Activated naive CD4-positive, alpha-beta T cell (primary cell): ENCODE measurements at places on chromosomes 2 and 18.

DNA sequence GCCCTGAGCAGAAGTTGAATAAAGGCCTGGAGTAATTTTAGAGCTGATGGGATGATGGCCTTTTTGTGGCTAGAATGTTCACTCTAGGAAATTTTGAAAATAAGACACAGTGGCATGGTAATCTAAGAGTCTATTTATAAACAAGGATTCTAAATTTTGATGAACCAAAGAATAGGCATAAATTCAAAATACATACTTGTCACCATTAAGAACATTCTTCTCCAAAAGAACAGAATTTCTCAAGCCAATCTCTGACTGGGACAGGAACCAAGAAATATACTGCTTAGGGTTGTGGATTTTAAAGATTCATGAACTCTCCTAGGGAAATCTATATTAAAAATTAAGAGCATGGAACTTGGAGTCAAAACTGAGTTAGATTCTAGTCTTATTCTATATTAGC is 98.2 kb upstream of the SETBP1 start:
- DNase-seq: no peak

- DNase-seq: no peak
These were observed 345.2 kb upstream of the SLC8A1 start for GRCh38 chr2:40797120-40797519.

- no peak for DNase-seq
These were observed 510.9 kb upstream of the NRP2 start for GRCh38 chr2:205171261-205171940.

GRCh38 chr2:182667315-182667695 is 48.8 kb upstream of the DNAJC10 start:
- no peak for DNase-seq

DNA sequence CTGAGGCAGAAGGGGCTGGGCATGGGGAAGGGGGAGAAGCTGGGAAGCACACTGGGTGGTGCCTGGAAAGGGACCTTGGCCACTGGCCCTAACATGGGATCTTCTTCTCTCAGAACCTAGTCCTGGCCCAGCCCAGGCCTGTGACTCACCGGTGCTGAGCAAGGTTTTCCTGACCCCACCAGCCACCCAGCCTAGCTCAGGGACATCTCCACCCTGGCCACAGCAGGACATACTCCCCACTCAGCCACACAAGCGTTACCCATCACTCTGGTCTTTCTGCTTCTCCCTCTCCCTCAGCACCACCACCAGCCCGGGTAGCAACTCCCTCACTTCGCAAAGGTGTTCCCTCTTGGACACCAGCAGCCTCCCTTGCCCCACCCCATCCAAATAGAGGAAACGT is 22.8 kb downstream of the TNS1 start:
- DNase-seq: no peak

- no peak for DNase-seq
These were observed 43.3 kb downstream of the LONRF2 start for GRCh38 chr2:100278986-100279385.

GRCh38 chr2:207770602-207771404 is 1.1 kb upstream of the FZD5 start:
- DNase-seq: no peak

GRCh38 chr18:9665314-9665713 is 42.8 kb upstream of the RAB31 start:
- DNase-seq: no peak

DNA sequence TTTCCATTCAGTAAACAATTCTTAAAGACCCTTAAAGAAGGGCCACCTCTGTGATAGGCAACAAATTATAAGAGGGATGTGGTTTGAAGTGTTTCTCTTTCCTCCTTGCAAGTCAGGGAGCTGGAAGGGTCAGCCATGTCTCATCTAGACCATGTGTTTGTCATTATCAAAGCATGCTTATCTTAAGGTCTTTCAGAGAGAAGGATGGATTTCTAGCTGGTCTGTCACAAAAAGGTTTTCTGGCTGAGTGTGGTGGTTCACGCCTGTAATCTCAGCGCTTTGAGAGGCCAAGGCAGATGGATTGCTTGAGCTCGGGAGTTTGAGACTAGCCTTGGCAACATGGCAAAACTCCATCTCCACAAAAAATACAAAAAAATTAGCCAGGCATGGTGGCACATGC is 59.2 kb upstream of the PEX13 start:
- no peak for DNase-seq

DNA sequence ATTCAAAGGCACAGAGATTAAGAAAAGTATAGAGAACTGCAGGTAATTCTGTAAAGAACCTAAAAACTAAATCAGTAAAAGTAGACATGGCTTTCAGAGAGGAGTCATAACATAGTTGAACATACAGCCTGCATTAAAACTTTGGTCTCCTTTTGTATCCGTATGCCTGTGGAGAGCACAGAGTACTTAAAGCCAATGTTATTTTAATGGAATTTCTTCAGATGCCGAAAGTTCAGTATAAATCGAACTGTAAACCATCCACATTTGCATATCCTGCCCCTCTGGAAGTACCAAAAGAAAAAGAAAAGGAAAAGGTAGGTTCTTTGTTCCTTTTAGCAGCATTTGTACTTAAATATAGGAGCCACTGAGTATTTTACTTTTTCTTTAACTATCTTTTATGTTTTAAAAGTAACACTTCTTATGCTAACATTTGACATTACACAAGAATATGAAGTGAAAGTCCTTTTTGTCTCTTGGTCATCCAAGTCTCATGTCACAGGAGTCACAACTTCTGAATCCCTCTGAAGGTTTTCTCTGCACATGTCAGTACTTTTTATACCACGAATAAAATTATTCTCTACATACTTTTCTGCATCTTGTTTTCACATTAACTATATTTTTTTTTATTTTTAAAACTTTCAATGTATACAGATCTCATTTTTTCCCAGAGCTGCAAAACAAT is 34.9 kb upstream of the ARMC9 start:
- DNase-seq: no peak

DNA sequence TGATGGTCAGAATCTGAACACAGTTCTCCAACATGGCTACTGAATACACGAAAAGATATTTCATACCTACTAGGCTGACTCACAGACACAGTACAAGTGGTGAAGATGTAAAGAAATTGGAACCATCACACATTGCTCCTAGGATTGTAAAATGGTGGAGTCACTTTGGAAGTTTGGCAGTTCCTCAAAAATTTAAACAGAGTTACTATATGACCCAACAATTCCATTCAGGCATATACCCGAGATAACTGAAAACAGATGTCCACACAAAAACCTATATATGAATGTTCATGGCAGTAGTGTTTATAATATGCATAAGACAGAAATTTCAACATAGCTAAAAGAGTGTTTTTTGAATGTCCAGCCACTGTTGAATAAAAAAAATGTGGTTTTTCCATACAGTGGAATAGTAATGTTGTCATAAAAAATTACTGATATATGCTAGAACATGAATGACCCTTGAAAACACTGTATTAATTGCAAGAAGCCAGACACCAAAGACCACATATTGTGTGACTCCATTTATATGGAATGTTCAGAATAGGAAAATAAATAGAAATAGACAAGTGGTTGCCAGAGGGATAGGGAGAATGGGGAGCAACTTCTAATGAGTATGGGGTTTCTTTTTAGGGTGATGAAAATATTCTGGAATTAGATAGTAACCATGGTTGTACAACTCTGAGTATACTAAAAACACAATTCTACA is 10.1 kb downstream of the RMP24 start:
- no peak for DNase-seq

DNA sequence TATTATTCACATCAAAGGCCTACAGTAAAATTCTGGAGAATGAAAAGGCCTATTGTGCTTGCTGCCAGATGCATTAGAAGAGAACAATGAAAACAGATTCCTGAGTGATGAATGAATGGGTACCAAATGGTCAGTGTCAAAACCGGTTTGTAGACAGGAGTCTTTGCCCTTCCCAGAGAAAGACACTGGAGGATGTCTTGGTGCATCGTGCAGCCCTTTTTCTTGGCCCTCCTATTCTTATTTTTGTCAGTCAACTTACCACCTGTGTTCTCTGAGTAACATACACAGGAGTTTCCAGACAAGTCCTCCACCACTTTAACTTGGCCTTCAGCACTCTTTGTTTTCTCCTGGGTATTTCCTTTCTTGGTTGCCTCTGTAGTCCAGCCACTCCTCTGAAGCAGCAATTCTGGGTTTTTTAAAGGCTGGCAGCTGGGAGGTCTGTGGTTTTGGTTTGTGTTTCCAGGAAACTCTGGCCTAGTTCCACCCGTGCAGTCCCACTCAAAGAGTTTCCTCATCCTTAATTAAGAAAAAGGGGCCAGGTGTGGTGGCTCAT is 29.4 kb downstream of the PSTPIP2 start:
- DNase-seq: no peak

- no peak for DNase-seq
These were observed 32.6 kb upstream of the KCMF1 start for GRCh38 chr2:84938194-84938879.

DNA sequence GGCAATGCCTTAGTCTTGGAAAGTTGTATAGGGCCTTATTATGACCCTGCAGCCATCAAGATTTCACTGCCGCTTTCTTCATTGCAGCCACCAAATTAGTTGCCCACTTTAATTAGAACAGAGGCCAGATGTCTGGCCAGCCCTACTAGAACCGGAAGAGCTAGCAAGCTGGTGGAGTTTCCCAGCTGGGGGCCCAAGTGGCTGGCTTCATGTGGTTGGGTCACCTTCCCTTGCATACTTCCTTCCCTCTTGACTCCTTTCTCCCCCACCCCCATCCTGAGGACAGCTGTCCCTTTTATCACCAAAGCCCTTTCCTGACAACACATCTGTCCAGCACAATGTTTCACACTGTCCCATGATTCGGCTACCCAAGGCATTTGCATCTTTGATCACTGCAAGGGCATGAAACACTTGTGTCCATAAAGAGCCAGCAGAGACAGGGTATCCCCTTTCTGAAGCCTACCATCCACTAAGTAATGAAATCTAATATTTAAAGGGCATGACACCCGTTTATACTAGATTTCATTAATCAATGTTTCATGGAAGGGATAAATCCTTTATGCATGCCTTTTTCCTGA is 187.2 kb downstream of the BCL11A start:
- DNase-seq: no peak

DNA sequence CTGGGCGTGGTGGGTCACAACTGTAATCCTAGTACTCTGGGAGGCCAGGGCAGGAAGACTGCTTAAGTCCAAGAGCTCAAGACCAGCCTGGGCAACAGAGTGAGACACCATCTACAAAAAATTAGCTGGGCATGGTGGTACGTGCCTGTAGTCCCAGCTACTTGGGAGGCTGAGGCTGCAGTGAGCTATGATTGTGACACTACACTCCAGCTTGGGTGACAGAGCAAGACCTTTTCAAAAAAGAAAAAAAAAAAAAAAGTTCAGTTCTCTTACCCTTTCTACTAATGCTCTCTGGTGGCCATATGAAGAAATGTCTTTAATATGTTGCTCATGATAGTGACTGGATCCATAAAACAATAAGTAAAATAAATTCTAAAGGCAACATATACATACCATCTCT is 14.9 kb downstream of the TYW5 start:
- DNase-seq: no peak

DNA sequence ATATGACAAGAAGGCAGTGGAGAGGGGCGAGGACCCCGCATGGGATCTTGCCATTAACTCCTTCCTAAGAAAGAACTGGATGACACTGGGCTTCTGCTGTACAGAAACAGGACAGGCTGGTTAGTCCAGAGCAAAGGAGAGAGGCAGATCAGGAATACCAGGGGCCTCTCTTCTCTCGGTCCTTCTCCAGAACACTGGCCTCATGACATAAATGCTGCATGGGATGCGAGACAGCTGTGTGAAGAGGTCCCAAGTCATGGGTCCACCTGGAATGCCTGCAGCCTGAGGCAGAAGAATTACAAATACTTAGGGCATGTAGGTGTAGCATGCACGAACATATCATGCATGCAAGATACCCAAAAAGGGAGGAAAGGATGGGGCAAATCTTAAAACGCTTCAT is 9.1 kb downstream of the MBOAT2 start:
- DNase-seq: no peak
